ENCODE measurements at places on chromosomes 11 and 22.

DNA sequence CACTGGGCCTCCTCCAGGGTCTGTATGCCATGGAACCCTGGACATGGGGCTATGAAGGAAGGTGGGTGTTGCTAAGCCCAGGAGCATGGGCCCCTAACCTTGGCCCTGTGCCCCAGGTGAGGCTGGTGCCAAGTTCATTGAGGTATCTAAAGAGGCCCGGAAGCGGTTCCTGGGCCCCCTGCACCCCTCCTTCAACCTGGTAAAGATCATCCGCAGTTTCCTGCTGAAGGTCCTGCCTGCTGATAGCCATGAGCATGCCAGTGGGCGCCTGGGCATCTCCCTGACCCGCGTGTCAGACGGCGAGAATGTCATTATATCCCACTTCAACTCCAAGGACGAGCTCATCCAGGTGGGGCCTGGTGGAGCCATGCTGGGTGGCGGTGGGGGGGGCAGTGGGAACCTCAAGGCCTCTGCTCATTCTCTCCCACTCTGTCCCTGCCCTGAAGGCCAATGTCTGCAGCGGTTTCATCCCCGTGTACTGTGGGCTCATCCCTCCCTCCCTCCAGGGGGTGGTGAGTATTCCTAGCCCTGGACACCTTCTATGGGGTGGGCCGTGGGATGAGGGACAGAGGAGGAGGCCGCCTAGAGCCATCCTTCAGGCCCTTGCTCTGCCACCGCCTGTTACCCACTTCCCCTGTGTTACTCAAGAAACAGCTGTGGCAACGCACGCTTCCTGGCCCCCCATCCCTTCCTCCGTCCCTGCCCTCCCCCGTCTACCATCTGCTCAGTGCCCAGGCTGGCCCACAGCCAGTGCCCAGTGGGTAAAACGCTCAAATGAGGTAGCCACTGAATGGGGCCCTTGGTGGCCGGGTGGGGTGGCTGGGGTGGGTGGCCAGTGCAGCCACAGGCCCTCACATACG is 3.0 kb downstream of the PNPLA2 start:
- no peak for DNase-seq

DNA sequence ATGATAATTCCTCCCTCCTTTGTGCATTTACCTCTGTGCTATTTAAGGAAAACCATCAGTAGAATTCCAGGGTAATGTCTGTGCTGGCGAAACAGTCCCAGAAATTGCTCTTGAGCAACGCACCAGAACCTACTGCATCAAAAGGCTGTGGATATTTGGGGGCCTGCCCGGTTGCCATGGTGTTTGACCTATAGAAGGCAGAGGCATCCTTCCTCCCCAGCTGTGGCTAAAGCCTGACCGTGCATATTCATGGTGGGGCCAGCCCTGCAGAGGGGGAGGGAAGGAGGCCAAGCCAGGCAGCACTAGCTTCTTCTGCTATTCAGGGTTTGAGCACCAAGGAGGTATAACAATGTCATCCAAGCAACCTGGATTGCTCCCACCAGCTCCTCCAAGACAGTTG is 215.0 kb upstream of the E2F8 start:
- DNase-seq, result no peak

DNA sequence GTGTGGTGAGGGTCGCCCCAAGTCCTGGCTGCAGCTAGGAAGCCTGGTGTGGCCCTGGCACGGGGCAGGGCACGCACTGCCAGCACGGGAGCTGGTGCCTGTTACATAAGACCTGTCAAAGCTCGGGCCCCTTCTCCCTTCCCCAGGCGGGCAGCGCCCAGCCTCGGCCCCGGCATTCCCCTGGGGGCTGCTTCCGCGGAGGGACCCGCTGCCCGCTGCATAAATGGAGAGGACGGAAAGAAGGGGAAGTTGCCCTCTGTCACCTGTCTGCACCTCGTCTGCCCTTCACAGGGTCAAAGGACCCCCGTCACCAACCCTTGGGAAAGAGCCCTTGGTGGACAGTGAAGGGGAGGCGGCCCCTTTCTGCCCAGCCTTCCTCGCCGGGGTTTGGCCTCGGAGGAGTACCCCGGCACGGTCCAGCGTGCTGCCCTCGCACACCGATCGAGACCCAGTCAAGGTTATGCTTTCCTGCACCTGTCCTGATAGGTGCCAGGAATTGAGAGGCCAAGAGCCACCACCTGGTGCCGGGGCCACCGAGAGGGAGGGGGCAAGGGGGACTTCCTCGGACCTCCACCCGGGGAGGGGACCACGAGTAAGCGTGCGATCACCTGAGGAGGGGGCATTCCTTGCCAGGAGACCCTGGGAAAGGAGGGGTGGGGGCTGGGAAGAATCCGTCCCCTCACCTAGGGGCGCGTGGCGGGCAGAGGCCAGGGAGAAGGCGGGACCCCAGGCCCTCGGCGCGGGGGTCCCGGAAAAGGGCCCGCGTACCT is 16.8 kb upstream of the MFRP start:
- DNase-seq, result no peak

GRCh38 chr11:102112509-102112821 is 2.2 kb downstream of the YAP1 start:
- no peak for DNase-seq

- no peak for DNase-seq
Measured at GRCh38 chr11:67117672-67118180, 1.3 kb upstream of the KDM2A start.

DNA sequence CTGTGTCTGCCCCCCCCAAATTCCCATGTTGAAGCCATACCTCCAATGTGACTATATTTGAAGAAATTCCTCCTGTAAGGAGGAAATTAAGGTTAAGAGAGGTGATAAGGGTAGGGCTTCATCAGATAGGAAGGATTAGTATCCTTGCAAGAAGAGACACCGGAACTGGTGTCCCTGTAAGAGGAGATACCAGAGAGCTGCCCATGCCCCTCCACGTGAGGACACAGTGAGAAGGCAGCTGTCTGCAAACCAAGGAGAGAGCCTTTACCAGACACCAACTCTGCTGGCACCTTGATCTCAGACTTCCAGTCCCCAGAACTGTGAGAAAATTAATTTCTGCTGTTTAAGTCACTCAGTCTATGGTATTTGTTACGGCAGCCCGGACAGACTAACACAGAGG is 109.3 kb downstream of the ARFGAP2 start:
- DNase-seq, result no peak

DNA sequence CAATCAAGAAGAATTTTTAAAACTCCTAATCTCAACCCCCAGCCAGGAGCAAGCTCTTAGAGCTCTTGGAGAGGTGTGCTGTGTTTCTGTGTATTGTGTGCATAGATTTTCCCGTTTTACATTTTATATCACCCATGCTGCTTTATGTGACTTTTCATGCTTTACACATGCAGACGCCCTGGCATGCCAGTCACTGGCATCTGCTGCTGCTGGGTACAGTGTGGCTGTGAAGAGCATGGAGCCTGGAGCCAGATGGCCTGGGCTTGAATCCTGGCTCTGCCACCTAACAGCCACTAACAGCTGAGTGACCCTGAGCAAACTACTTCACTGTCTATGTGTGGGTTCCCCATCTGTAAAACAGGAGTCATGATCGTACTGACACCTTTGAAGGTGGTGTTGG is 23.1 kb downstream of the POLR3H start:
- no peak for DNase-seq

DNA sequence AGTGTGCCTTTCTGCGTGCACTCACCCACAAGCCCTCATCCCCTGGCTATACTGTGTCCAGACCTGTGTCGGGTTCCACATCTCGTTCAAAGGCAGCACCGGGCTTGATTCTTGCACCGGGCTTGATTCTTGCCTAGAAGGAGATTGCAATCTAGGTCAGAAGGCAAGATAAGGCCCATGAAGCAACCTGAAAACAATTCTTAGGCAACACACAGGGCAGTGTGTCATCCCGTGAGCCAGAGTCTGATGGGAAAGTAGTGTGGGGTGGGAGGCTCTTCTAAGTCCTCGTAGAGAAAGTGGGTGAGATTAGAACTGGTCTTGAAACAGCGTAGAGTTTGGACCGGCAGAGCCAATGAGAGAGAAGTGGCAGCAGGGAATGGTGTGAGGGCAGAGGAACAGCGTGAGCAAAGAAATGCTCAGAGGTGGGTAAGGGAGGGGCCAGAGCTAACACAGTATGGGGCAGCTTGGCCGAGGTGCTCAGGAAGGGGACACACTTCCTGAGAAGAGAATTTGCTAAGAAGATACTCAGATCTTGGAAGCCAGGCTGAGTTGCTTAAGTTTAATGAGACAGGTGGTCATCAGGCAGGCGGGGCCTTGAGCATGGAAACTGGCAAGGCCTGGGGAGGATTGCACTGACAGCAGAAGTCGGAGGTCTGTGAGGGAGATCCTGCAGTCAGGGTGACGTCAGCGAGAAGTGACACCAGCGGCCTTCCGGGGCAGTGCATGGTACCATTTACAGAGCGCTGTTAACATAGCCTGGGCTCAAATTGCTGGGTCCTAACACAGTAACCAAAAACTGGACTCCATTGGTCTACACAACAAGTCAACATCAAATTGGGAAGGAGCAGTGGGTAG is 40.7 kb upstream of the DKK3 start:
- no peak for DNase-seq

GRCh38 chr11:94303966-94304958 is at the start of gene IZUMO1R:
IZUMO1R (plus strand) TSS chr11:94304580; CDS start chr11:94305637, 1,057 bp downstream.
- no peak for DNase-seq

DNA sequence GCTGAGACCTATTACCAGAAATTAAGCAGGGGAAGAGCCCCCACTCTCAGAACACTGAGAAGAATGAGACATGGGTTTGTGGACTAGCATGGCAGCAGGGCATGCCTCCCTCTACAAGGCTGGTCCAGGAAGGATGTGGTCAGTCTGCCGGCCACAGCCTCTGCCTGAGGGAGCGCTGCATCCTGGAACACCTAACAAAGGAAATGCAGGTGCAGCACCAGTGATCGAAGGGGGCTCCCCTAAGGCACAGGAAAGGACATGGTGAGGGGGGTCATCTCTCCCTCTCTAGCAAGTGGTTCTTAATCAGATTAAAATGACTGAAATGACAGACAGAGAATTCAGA is 40.6 kb upstream of the ARL14EP start:
- no peak for DNase-seq

DNA sequence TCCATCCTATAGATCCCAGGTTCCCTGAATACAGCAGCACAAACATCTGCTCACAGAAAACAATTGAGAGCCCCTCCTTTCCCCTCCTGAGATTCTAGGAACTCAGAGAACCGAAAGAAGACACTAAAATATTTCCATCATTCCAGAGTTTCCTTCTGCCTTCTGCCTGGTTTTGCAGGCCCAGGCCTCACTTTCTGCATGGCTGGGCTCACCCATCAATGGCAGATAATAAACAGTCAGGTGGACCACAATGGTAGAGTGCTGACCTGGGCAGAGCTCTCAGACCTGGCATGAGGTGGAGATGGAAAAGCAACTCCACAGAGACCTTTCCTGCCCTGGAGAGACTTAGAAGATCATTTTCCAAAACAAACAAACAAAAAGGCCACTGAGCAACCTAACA is 389.1 kb downstream of the NXPE2 start:
- no peak for DNase-seq

GRCh38 chr11:66008468-66009101 is 3.2 kb upstream of the CST6 start:
- DNase-seq, result no peak

DNA sequence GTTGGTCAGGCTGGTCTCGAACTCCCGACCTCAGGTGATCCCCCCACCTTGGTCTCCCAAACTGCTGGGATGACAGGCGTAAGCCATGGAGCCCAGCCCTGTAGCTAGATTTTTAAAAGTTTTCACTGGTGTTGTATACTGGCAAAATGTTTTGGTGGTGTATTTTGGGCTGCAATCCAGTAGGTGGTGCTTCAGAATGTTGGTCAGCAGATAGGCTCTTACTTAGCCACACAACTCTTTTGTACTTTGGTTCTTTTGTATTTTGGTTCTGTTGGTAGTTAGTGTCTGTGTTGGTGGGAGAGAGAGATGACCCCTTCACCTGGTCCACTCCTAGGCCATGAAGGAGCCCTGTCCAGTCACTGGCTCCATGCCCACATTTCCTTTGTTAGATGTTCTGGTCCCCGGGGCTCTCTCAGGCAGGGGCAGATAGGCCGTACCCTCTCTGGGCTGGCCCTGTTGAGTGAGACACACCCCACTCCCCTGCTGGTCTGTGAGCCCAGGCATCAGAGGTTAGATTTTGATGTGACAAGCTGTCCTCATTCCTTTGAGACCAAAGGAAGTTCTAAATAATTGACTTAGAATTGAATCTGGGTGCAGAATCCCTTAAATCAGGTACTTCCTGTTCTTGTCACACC is 123.8 kb downstream of the DDX10 start:
- no peak for DNase-seq

DNA sequence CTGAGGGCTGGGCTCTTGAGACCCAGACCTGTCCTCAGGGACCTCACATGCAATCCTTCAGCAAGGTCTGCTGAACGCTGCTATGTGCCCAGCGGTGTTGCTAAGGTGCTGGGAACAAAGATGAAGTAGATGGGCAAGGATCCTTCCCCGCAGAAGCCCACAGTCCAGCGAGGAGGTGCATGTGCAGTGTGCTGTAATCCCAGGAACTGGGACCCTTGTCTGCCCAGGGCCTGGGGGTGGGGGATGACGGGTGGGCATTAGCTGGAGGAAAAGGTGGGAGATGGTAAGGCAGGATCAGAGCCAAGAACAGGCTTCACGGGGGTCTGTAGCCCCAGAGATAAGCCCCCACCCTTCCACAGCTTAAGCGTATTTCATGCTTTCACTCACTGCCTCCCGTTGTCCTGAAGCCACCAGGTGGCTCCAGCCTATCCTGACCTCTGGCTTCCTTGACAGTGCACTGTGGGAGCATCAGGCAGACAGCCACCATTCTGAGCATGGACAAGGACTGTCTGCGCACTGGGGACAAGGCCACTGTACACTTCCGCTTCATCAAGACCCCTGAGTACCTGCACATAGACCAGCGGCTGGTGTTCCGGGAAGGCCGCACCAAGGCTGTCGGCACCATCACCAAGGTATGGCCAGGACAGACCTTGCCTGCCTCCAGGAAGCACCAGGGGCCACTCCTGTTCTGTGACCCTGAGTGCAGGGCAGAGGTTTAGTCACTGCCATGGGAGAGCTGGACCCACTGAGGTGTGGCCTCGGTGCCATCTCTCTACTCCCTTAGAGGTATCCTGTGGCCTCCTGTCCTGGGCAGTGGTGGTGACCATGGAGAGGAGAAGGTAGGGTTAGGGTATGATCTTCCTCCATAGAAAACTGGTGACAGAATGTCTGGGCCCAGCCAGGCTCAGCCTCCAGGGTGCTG is 22.0 kb downstream of the GTPBP1 start:
- DNase-seq, result no peak

DNA sequence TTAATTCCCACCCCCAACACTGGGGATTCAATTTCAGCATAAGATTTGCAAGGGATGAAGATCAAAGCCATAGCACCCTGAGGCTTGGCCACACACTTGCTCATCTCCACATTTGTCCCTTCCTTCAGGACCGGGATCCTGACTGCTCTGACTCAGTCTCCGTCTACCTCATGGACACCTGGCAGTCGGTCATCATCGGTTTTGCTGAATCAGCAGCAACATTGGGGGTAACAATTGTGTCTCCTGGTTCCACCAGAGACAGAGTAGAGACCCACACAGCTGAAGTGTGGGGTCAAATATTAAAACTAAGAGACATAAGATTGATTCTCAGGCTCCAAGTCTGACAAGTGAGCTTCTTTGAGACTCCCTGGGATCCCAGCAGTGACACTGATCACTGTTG is 34.6 kb downstream of the GGTLC2 start:
- DNase-seq, result no peak
